HFFc6 (cell line): ENCODE measurements at places on chromosomes 4 and X. TPM values are rescaled to one million over a fixed set of nuclear protein-coding genes. Genes with fewer than 3 reads are reported as not detected.

Gene EVC2
- 2.7 and 4.1 TPM in 2 replicates for total RNA-seq

- no peak for DNase-seq
Observed at GRCh38 chrX:14344172-14344940, 185.0 kb upstream of the GLRA2 start.

DNA sequence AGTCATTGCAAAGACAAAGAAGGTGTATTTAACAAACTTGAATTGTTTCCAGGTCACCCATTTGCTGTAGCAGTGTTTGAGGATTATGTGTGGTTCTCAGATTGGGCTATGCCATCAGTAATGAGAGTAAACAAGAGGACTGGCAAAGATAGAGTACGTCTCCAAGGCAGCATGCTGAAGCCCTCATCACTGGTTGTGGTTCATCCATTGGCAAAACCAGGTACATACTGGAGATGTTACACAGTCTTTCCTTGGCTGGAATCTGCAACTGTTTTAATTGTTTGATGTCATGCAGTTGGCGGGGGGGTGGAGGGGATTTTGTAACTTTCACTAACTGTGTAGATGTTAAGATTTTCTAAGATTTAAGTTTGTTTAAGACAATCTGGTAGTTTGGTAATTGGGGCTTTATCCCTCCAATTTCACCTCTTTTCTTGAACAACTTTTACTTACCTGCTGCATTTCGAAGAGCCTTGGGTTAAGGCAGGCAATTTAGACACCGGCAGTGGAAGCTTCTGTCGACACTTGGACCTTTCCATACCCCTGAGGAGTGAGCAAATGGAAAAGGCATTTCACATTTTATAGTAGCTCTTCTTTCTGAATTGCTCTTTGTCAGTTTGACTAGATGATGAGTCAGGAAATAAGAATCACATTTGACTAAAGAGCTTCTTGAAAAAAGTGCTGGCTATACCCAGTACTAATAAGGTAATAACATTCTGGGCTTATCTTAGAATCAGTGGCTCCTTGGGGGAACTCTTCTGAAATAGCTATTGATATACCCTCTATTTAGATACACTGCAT is 67.4 kb downstream of the EGF start:
- peak; percentile 81 for DNase-seq

- DNase-seq, result no peak
Observed at GRCh38 chrX:150158554-150159332, 204.4 kb upstream of the MAMLD1 start.

Gene NFXL1
- total RNA-seq, result 9.4 to 9.6 TPM (median 9.4 TPM) in 3 replicates
